ENCODE measurements at places on chromosomes 6 and 20.

GRCh38 chr6:122651031-122651430, 40.8 kb downstream of the PKIB start:
- no peak for DNase-seq

- DNase-seq: no peak
Observed at GRCh38 chr6:40378071-40378724, 209.0 kb downstream of the LRFN2 start.

GRCh38 chr20:8061861-8062518, 42.4 kb upstream of the TMX4 start:
- no peak for DNase-seq

GRCh38 chr20:20849161-20849560, 136.7 kb upstream of the RALGAPA2 start:
- no peak for DNase-seq

DNA sequence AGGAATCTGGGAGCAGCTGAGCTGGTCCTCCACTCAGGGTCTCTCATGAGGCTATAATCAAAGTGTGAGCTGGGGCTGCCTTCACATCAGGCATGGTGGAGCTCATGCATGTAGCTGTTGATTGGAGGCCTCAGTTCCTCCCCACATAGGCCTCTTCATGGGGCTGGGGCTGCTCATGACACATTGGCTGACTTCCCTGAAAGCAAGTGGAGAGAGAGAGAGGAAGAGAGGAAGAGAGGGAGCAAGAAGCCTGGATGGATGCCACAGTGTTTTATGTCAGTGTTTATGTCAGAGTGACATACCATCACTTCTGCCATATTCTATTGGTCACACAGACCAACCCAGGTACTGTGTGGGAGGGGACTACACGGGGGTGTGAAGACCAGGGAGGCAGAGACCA, 43.8 kb downstream of the EYA2 start:
- DNase-seq: no peak

DNA sequence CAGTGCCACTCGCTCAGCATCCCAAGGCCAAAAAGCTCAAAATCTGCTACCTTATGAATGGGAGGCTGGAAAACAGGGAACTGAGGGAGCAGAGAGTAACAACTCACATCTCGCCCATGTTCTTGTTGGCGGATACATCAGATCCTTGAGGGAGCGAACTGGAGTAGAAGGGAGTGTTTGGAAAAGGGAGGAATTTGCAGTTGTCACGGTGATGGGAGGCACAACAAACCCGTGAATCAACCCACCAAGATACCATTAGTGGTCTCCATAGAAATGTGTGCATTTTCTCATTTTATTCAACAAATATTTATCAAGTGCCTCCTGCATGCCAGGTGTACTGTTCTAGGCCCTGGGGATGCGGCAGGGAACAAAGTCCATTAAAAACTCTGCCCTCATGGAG, 212.1 kb downstream of the EYA2 start:
- DNase-seq: no peak

- no peak for DNase-seq
Observed at GRCh38 chr6:148888856-148889255, 142.0 kb downstream of the UST start.

DNA sequence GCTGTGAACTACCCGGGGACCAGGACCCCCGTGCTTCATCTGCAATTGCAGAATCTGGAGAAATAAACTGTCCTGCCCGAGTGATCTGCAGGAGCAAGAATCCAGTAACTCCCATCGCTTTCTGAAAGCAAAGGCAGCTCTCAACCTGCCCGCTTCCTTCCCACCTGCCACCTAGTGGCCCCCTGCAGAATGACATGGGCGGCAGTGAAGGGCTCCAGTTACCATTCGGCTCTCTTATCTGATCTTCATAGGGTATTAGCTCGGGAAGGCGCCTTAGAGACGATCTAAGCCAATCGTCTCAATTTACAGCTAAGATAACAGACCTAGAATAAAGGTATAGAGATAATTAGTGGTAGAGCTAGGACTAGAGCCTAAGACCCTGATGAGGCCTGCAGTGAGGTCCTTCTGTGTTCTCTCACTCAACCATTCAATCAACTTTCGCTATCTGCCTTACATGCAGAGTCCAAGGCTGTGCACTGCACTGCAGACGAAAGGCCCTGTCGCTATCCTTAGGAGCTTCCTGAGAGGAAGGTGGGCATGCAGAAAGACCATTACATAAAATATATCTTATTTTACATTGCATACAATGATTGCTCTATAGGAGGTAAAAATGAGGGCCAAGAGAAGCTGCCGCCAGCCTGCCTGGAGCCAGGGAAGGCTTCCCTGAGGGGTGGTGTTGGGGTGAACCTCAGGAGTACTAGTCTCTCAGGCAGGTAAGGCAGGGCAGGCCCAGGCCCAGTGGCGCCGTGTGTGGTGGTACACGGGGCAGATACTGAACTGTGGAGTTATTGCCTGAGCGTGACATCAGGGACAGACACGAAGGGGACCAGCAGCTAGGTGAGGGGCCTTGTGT, 7.1 kb upstream of the PSMG4 start:
- peak; percentile 72 for DNase-seq

DNA sequence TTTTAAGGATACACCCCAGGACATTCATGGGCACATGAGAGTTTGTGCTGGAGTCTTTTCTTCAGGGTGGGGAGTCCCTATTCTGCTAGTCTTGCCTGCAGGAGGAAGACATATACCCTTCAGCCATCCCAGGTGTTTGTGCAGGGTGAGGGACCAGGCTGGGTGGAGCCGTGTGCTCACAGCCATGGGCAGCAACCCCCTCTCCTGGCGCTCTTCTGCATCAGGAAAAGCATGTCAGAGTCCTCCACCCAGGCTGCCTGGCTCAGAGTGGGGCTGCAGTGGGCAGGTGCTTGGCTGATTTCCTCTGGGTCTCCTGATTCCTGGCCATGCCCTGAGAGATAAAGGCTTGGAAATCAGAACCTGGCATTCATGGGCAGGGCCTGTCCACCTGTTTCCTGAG, 22.7 kb upstream of the MLN start:
- peak; percentile 62 for DNase-seq

DNA sequence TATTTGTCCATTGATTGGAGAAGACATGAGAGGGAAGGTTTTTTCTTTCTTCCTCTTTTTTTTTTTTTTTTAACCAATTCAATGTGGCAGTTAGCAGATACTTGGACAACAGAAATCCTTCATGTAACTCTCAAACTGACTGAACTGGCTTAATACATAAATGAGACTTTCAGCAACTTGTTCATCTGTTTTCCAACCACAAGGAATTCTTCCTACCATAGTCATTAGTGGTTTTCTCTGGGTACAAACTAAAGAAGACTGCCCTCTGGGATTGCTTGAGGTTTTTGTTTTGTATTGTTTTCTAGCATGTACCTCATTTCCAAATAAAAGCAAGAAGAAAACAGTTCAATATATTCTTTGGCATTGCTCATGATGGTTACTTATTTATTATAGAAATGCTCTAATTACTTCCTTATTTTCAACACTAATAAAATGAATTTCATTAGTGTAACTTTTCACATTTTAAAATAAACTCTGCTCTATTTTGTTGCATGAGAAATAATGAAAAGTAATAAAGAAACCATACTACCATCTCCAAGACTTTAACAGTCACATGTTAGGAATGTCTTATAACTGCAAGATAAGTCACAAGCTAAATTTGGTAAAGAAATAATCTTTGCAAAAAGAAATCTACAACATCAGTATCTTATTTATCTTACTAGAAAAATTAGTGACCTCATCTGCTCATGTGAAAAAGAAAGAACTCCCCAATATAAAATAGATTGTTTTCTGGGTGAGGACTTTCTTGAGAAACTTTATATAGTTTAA, 52.0 kb downstream of the ME1 start:
- no peak for DNase-seq

DNA sequence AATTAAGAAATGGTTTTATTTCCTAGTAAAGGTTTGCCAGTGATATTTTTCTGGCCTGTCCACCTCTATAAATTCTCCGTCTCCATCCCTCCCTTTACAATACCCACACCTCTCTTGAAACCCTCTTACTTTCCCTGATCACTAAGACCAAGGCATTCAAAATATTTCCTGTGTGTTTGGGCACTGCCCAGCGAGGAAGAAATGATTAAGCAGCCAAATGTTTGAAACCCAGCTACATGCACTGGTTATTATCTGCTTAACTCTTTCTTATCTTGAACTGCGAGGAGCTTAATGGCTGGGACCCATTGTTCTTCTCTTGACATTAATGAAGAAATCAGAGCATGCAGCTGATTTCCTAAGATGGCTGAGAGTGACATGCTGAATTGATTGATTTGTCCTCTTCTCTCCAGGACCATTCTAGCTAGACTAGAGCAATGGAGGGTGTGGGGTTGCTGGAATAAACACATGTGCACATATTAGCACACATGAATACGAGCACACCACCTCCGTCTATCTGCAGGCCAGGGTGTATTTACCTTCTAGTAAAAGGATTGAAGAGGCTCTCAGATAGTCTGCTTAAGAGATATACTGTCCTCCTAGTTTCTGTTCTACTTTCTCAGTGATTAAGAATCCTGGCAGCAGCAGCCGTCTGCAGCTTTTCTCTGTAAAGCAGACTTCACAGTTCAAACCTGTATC, 46.1 kb upstream of the PRDM1 start:
- no peak for DNase-seq

- no peak for DNase-seq
Observed at GRCh38 chr6:167984144-167984719, 13.2 kb upstream of the KIF25 start.

DNA sequence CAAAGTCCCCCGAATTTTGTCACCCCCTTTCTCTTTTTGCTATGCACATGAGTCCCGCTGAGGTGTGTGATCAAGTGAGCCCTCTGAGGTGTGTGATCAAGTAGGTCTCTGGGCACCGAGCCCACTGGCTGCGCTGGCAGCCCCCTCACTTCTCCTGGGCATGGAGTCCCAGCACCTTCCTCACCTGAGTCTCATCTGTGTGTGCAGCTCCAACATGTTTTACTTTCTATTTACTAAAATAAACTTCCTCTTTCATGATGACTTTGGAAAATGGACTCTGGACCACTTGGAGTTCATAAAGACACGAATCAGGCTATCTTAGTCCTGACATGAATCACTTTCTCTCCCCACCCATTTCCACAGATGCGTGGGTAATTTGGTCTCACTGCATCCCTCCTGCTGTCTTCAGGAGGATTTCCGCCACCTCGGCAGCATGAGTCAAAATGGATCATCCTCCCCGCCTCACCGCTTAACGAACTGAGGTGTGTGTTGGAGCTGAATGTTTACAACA, 39.8 kb downstream of the PRDM1 start:
- no peak for DNase-seq

DNA sequence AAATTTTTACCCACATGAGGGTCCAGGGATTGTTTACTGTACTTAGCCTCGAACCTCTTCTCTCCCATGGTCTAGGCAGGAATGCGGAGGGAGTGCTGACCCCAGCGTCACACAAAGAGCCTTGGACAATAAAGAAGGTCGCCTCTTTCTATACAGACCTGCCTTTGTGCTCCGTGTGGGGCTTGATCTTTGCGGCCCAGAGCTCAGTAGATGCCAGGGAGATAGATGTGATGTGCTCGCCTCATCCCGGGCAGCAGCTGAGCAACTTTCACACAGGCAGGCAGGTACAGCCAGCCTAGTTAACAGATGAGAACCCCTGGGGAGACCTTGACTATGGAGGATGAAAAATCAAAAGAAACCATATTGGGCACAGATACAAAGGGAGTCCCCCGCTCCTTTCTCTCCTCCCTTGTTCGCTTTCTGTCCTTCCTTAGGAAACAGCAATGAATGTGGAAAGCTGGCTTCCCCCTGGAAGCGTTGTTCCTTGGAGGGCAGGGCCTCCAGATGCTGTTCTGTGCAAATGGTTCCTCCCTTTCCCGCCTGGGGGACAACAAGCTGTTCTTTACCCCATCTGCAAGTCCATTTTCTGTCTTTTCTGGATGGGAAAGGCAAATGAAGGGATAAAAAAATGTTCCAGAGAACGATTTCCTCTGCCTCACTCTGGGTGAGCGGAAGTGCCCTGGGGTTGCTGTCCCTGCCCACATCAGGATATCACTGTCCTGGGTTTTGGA, 128.3 kb downstream of the OLIG3 start:
- no peak for DNase-seq

DNA sequence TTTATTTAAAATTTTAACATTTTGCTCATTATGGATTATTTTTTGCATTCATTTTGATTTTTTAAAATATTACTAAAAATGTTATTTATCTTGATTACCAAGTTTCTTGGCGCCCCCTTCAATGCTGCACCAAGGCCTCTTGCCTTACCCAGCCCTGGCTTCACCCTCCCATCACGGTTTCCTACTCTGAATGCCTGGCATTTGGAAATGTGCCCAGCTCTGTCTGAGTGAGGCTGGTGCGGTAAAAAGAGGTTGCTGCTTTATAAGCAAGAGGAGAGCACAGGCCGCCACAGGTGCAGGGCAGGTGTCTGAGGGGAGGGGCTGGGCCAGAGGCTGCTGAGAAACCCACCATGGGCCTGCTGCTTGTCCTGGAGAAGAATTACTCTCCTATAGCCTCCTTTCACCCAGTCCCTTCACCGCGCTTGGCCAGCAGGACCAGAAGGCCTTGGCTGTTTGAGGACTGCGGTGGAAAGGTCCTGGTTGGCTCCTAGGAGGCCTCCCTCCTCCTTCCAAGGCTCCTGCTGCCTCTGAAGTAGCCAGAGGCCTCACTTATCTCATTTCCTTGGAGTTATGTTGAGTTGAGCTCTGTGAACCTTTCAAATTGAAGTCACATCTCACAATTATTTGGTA, 62.6 kb downstream of the BANF2 start:
- DNase-seq: peak; percentile 55

DNA sequence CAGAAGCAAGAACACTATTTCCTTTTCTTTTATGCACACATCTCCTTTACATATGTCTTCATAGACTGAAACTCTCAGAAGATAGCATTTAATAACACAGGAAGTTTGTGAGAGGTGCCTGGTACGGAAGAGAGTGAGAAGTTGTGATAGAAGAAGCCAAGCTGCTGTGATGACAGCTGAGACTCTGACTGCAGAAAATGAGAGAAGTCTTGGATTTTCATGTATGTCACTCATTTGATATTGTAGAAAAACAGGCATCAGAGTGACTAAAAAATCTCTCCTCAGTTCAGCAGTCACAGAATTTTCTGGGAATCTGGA, 154.9 kb upstream of the BMP2 start:
- DNase-seq: no peak

DNA sequence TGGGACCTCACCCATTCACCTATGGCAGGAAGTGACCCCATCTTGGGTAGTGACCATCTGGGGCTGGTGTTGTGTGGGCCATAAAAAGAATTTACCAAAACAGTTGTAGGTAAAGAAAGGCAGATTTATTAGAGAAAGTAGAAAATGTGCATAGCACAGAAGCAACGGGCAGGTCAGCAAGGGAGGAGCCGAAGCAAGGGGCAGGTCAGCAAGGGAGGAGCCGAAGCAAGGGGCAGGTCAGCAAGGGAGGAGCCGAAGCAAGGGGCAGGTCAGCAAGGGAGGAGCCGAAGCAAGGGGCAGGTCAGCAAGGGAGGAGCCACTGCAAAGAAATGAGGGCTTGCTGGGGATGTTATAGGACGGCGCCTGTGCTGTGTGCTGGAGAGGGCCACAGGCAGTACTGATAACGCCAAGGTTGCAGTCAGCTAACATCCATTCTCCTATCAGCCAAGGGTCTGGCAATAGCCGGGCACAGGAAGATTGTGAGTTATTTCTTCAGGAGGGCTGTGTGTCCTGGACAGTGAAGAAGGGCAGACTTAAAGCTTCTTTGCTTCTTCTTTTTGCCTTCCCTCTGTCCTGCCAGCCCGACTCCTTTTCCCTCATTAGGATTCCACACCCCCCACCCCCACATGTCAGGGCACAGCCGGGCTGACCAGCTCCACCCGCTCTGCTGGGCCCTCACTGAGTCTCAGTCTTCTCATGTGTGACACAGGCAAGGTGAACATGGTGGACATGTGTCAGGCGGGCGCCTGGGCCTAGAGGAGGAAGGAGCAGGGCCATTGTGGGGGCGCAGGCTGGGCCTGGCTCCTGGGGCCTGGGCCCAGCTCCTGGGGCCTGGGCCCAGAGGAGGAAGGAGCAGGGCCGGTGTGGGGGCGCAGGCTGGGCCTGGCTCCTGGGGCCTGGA, 31.6 kb upstream of the CHRNA4 start:
- DNase-seq: no peak

All from NCI-H510A treated with DMSO at 0.1 percent for 48 hours (cell line).